ENCODE measurements at places on chromosomes 5 and 9.

- no peak for DNase-seq
Observed at GRCh38 chr9:100700689-100701318, 122.9 kb downstream of the CAVIN4 start.

DNA sequence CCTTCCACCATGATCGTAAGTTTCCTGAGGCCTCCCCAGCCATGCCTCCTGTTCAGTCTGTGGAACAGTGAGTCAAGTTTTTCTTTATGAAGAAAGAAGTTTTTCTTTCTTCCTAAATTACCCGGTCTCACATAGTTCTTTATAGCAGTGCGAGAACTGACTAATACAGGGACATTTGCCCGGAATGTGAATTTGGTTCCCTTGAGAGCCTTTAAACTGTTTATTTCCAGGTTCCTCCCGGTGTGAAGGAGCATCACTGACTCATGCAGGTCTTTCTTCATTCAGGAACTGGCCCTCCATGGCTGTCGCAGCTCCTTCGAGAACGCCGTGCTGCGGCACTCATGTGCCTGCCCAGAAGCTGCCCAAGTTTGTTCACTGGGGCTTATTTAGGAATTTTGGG is 87.7 kb downstream of the PTCH1 start:
- DNase-seq, result no peak

- DNase-seq, result no peak
Observed at GRCh38 chr5:7395947-7396712, at the start of gene ADCY2. TSS of gene ADCY2 (plus strand) at chr5:7396138. CDS start at chr5:7396297, 159 bp downstream.

- no peak for DNase-seq
Observed at GRCh38 chr9:86330186-86330585, 24.0 kb downstream of the TUT7 start.

DNA sequence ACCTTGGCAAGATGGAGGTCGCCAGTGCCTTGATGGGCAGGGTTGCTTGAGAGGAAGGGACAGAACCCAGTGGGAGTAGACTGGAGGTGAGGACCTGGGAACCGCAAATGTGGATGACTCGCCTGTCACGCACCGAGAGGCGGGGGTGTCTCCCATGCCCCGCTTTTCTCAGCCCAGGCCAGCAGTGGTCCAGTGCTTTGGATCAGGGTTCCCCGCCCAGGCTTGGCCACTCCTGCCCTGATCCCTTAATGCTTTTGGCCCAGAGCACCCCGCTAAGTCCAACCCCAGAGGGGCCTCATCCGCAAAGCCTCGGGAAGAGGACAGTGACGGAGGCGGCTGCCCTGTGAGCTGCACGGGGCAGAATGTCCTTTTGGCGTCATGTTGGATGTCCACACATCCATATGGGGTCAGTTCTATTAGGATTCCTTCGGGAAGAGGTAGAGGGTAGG is 2.4 kb downstream of the MRPS2 start:
- DNase-seq, result no peak

- DNase-seq, result no peak
Observed at GRCh38 chr5:74446725-74447241, 193.7 kb downstream of the ENC1 start.

- DNase-seq, result no peak
Observed at GRCh38 chr5:80707645-80708044, 52.9 kb upstream of the DHFR start.

GRCh38 chr9:127081250-127082185 is 40.9 kb downstream of the ANGPTL2 start:
- no peak for DNase-seq

GRCh38 chr9:124347206-124347967 is 67.9 kb downstream of the PSMB7 start:
- DNase-seq, result no peak

DNA sequence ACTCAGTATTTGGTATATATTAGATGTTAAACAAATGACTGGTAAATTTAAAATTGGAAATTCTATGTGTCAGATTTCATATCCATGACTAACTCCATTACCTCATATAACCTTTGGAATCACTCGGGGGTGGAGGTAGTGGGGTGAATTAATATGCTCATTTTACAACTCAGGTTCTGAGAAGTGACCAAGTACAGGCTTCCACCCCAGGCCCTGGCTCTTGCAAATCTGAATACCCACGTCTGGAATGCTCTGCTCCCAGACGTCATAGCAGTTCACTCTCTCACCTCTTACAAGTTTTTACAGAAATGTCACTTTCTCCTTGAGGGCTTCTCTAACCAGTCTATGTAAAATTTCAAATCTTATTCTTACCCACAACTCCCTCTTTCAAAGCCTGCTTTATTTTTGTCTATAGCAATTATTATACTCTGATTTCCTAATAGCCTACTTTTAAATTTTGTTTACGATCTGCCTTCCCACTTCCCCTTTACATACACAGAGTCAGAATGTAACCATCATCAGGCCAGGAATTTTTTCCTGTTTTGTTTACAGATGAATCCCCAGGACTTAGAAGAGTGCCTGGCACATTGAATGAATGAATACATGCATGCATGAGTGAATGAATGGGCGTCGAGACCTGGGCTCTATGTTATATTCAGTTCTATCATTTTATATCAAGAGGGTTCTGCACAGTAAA is 134.1 kb upstream of the IFNE start:
- no peak for DNase-seq

DNA sequence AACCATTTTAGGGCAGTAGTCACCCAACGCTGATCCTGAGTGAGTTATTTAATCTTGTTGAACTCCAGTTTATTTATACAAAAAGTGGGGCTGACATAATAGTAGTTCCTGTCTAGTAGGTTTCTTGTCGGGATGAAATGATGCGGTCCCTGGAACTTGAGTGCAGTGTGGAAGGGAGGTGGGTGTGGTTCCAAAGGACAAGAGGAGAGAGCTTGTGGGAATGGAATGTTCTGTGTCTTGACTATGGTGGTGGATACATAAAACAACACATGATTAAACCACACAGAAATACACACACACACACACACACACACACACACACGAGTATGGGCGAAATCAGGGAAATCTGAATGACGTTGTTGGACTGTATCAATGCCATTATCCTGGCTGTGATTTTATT is 66.1 kb upstream of the BARHL1 start:
- no peak for DNase-seq

- no peak for DNase-seq
Observed at GRCh38 chr9:96107436-96107835, 194.5 kb downstream of the HSD17B3 start.

GRCh38 chr5:132095424-132095972 is 21.9 kb downstream of the CSF2 start:
- no peak for DNase-seq

DNA sequence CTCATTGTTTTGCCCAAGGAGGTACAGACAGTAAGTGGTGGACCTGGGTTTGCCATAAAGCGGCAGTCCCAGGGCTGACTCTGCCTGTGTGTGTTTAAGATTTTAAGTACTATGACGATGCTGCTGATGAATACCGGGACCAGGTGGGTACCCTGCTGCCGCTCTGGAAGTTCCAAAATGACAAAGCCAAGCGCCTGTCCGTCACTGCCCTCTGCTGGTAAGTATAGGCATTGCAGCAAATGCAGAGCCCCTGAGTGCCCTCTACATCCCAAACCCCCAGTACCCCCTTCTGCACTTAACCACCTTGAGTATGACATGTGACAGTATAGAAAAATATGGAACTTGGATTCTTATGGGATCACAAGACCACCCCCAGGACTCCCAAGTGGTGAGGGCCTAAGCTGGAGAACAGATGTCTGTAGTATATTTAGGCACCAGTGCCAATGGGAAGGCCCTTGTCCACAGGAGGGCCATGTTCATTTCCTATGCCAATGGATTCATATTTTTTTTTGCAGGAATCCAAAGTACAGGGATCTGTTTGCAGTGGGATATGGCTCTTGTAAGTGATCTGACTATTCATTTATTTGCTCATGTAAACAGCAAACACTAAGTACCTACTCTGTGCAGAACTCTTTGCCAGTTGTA is 22.0 kb downstream of the ENHO start:
- DNase-seq, result peak; percentile 50

GRCh38 chr9:85172001-85172978 is 502.8 kb downstream of the NTRK2 start:
- no peak for DNase-seq

DNA sequence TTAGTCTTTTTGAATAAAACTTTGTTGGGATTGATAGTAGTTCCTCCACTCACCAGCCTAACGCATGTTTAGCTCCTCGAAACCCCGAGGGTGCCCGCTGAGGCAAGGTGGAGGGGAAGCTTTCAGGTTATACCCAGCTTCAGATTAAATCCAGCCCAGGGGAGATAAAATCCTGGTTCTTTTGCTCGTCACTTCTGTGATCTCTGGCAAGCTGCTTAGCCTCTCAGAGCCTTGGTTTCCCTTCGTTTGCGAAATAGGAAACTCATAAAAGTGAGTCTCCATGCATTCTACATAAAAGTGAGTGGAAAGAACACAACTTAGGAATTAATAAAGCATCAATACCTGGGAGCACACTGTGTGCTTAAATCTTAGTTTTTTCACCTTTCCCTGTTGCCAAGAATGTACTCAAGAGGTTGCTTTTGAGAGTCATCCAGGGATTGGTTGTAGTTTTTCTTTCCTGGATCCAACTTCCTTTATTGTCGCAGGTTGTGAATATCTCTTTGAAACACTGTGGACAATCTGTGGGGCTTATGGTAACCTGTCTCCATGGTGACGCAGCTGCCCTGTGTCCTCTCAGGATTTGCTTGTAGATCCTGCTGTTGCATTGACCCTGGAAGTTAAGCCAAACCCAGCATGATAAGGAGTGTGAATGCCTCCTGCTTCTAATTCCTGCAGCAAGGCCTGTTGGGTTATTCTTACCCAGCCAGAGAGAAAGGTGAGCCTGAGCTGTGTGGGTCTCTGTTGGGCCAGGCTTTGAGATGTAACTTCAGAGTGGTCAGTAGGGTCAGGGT is 2.0 kb downstream of the GALNT12 start:
- no peak for DNase-seq

DNA sequence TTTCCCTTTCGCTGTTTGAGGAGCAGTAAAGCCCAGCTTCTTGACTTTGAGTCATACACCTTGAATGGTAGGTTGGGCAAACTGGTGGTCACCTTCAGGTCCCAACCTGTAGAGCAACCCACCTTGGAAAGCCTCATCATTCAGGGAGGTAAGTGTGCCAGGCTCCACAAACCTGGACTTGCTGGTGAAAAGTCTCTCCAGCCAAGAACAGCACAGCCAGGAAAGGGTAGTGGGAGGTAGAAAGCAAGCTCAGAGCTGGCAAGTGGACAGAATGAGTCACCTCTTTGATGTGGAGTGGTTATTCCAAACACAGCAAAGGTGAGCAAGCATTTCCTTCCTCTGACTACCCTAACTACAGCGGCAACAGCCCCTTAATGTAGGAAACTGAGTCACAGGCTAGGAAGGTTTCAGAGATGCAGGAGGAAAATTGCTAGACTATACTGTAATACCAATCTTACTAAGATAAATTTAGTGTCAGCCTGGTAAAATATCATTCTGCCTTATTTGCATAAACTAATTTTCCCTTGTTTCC is 117.5 kb upstream of the MTAP start:
- DNase-seq, result no peak

- no peak for DNase-seq
Observed at GRCh38 chr5:172207511-172207910, 13.5 kb downstream of the EFCAB9 start.

DNA sequence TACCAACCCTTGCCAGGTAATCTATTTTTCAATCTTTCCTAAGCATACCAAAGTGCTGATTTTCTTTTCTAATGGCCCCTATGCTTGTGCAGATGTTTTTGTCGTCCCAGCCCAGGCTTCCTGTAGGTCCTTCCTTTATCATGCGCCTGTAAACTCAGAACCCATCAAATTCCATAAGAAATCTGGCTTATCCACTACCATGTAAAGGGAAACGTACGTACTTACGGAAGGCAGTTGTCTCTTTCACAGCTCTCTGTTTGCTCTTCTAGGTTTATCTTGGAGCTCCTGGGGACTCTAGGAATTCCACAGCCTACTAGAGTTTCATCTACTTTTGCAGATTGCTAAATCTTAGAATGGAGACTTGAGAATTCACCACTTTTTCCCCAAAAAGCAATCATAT is 9.0 kb downstream of the BRINP1 start:
- DNase-seq, result no peak

DNA sequence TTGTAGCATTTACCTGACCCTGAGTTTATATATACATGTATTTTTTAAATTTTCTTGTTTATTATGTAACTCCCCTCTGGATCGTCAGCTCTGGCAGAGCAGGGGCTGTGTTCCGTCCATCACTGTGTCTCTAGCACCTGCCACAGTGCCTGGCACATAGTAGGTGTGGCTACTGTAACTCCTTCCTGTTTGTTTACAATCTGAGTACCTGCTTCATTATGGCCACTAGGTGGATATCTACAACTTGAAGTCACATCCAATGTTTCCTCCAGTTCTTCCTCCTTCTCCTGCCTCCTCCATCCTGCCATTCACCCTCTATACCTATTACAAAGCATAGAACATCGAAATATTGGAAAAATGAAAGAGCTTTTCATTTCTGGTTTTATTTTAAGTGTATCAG is 14.2 kb upstream of the PPP1R2B start:
- no peak for DNase-seq

GRCh38 chr9:134034215-134035040 is 9.1 kb downstream of the BRD3OS start:
- no peak for DNase-seq

GRCh38 chr5:126390051-126390450 is 33.2 kb upstream of the GRAMD2B start:
- no peak for DNase-seq

DNA sequence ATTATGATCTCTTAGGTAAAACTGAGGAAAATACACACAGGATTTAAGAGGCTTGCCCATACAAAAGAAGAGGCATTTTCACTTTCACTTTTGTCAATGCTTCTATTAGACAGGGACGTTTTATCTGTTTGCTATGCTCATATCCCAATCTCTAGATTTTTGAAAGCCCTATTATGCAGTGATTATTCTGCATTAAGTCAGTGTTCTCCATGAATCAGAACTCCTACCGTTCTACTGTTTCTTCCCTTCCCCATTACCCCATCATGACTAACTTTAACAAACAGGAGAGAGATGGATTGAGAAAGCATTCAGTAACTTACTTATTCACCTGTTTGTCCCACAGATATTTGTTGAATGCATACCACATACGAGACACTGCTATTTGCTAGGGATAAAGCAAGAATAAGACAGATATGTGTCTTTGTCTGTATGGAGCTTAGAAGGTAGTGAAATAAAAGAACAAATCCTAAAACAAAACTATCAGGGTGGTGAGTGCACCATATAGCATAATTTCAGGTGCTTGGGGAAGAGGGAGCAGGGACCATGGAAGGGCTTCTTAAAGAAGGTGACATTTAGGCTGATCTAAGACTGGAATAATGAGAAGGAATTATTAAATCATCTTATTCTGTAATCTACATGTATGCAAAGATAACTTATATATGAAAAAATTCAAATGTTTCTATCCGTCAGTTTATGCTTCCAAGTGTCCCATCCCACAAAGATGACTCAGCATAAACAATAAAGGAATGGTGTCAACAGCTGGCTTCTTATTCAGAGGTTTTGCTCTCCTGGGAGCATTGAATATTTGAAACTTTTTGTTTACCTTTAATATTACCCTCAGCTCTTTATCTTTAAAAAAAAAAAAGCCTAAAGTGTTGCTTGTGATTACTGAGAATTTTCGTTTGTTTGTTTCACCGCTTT is 328.1 kb downstream of the HINT1 start:
- DNase-seq, result no peak

- DNase-seq, result no peak
Observed at GRCh38 chr5:146633323-146633764, 117.4 kb upstream of the GPR151 start.

GRCh38 chr9:114861922-114862605 is 56.2 kb upstream of the TNFSF15 start:
- no peak for DNase-seq

- no peak for DNase-seq
Observed at GRCh38 chr5:163309914-163310313, 127.5 kb upstream of the CCNG1 start.

- no peak for DNase-seq
Observed at GRCh38 chr5:178306430-178307225, 74.0 kb upstream of the PHYKPL start.
